Activated CD4-positive, alpha-beta T cell treated with anti-CD3 and anti-CD28 coated beads, Interleukin-2, amount 50 U/mL, for 24 hours (primary cell): ENCODE measurements at places on chromosomes 4 and X.

- no peak for DNase-seq
Measured at GRCh38 chrX:134658760-134659023, 421 bp upstream of the PLAC1 start.

- no peak for DNase-seq
Measured at GRCh38 chr4:124060261-124060918, 652.1 kb downstream of the ANKRD50 start.

GRCh38 chr4:80173401-80173800 is 23.9 kb upstream of the PRDM8 start:
- no peak for DNase-seq

- DNase-seq, result no peak
Measured at GRCh38 chr4:48242511-48243195, 27.0 kb downstream of the TEC start.

DNA sequence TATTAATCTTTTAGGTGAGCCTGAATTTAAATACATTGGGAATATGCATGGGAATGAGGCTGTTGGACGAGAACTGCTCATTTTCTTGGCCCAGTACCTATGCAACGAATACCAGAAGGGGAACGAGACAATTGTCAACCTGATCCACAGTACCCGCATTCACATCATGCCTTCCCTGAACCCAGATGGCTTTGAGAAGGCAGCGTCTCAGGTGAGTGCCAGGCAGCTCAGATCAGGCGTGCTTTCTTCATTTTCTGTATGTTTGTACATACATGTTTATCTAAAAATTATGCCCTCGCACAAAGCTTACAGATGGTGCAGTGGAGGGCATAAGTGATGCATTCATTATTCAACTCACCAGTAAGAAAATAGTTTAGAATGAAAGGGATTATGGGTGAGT is 85.6 kb downstream of the CPE start:
- DNase-seq, result no peak

DNA sequence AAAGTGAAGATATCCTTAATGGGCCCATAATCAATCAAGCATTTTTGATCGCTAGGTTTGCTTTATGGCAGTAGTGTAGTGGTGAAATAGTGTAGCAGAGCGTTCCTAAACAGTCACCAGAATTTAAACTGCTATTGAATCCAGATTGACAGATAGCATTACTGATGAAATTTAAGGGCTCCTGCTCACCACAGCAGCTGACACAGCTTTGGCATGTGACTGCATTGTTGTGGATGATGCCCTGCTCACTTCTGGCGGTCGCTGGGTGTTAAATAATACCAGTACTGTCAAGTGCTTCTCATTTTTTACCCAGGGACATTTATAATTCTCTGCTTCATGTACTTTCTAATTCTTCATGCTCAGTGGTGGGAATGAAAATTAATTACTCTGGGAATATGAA is 102.0 kb upstream of the ARHGAP24 start:
- no peak for DNase-seq

DNA sequence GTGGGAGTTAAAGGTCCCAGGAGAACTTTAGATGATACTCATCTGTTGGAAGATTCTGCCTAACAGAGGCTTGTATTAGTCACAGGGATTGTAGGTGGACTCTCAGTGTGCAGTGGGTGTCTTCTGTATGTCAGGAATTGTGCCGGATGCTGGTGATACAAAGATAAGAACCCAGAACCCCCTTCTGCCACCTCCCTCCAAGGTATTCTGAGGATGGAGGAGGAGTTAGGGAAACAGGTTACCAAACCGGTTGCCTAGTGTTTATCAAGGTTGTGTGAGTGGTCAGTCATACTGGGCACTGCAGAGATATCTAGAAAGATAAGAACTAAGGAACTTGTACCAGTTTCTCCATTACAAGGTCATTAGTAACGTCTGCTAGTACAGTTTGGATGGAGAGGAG is 61.6 kb downstream of the PTTG2 start:
- DNase-seq, result no peak

DNA sequence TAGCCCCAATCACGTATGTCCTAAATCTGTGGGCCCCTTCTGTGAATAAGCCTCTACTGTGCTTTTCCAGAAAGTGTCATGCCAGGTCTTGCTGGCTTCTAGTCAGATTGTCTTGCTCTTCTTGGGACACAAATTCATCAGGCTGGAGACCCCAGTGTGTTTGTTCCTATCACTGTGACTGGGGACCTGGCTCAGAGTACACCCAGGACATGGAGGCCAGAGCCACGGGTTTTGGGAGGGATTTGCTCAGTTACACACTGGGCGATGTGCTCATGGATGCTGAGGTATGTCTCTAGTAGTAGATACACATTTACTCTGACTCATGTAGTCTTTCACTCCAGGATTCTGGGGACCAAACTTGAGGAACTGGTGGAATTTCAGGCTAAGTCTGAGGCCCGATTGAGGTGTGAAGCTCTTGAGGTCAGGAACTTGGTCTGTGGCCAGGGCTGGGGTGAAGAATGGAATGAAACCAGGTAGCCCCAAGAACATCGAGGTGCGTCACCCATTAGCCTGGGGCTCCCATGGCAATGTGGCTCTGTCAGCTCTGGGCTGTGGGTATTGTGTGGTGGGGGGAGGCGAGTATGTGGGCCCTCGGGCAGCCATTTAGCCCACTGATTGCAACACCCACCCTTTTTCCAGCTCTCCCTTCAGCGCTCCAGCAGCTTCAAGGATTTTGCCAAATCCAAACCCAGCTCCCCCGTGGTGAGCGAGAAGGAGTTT is 7.7 kb downstream of the SASH3 start:
- no peak for DNase-seq

- no peak for DNase-seq
Measured at GRCh38 chr4:156568041-156568440, 403.6 kb downstream of the PDGFC start.

DNA sequence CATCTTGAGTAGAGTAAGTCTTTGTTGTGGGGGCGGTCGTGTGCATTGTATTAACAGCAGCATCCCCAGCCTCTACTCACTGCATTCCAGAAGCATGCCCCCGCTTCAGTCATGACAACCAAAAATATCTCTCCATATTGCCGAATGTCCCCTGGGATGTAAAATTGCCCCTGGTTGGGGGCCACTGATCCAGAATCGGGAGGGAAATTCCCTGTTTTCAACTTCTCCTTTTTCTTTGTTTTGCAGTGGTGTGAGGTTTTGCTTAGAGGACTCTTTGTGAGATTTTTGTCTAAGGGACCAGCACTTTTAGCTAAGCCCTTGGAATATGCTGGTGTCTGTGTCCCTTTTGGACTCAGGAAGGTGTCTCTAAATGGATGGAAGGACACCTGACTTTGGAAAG is 3.0 kb upstream of the IL13RA1 start:
- no peak for DNase-seq

GRCh38 chrX:56343219-56343618 is 111.1 kb downstream of the KLF8 start:
- no peak for DNase-seq

GRCh38 chr4:25835384-25835783 is 27.4 kb downstream of the SEL1L3 start:
- DNase-seq, result no peak

DNA sequence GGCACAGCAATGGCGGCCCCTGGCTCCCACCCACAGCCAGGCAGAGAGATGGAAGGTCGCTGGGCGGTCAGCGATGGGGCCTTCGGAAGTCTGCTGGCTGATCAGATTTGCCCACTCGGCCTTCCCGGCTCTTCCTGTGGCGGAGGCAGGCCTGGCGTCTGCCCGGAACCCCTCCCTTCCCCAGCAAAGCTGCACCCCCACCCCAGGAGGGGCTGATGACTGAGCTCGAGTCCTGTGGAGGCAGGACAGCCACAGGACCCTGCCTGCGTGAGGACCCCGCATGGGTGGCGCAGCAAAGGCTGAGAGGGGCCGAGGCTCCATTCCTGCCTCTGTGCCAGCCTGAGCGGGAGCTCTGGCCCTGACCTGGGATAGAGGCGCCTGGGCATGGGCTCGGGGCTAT is 34.8 kb downstream of the TACC3 start:
- no peak for DNase-seq

GRCh38 chr4:187965726-187966125 is 29.8 kb upstream of the ZFP42 start:
- DNase-seq, result no peak
